RKO (cell line): ENCODE measurements at places on chromosomes 4 and X.

DNA sequence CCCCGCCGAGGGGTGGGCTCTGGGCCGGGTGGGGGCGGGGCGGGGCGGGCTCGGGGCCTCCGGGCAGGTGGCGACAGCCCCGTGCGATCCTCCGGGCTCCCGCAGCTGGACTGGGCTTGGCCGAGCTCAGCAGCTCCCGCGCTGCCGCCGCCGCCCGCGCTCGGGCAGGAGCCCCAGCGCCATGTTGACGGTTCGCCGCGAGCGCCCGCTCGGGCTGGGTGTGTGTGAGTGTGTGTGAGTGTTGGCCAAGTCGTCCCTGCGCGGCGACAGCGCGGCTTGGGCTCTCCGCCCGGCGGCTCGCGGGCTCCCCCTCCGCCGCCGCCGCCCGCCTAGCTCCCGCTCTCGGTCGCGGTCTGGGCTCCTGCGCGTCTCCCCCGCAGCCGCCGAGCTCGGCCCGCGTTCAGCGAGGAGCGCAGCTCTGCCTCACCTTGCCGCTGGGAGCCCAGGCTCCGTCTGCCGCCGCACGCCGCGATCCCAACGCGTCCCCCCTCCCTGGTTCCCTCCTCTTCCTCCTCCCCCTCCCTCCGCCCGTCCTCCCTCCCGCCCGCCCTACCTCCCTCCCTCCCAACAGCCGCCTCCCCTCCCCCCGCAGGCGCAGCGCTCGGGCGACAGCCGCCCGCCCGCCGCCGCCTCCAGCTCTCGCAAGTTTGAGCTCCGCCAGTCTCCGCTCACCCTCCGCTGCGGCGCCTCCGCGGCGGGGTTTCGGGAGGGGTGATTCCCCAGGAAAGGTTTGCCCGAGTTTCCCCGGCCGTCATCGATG is at the start of gene BCOR:
Gene BCOR (minus strand): TSS at position 455 of the 760 bp plus-strand sequence. CDS start 20,029 bp downstream, outside the sequence.
- DNase-seq: peak; percentile 69

DNA sequence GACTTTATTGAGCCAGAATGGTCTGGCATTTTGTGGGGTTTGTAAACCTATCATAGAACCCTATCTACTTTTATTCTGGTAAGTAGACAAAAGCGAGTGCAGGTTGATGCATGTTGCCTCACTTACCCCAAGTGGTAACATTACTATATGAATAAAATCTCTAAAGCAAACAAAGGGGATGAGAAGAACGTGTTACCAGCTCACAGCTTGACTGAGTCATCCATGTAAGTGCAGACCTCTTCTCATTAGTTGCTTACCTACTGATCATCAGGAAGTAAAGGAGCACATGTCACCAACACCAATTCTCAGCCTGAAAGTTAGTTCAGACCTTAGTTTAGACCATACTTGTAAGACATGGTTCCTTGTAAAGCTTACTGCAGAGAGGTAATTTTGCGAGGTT is 1328.3 kb downstream of the C4orf33 start:
- DNase-seq: peak; percentile 16

- DNase-seq: no peak
Observed at GRCh38 chrX:42484233-42484632, 293.7 kb downstream of the PPP1R2C start.

- no peak for DNase-seq
Observed at GRCh38 chr4:8694651-8695151, 102.1 kb downstream of the CPZ start.

GRCh38 chrX:149846789-149847188 is 34.2 kb upstream of the MAGEA8 start:
- no peak for DNase-seq

DNA sequence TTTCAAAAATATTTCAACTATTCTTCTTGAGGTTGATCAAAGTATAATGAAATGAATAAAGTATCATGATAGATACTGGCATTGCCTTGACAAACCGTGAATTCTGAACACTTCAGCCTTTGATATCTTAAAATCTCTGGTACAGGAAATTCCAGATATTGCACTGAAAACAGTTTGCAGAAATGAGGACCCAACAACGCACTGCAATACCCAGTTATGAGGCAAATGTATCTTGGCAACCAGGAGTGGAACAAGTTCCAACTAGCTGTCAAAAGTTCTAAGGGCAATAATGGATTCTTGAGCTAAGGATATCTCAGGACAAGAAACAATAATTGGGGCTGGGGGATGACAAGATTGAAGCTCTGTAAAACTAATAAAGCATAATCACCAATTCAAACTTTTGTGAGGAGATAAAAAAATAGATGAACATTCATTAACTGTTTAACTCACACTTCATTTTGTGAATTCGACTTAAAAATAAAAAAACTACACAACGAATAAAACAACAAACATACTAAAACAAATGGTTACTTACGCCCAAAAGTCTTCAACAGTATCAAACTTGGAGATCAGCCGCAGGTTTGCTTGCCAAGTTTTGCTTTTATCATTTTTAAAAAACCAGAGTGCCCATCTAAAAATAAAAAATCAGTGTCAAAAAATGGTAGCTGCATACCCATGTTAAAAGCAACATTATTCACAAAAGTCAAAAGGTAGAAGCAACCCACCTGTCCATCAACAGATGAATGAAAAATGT is 38.1 kb downstream of the EIF4E start:
- DNase-seq: no peak

GRCh38 chr4:138915756-138916155 is 99.8 kb upstream of the NOCT start:
- DNase-seq: no peak

- no peak for DNase-seq
Observed at GRCh38 chrX:12878536-12878935, 11.7 kb downstream of the TLR7 start.

DNA sequence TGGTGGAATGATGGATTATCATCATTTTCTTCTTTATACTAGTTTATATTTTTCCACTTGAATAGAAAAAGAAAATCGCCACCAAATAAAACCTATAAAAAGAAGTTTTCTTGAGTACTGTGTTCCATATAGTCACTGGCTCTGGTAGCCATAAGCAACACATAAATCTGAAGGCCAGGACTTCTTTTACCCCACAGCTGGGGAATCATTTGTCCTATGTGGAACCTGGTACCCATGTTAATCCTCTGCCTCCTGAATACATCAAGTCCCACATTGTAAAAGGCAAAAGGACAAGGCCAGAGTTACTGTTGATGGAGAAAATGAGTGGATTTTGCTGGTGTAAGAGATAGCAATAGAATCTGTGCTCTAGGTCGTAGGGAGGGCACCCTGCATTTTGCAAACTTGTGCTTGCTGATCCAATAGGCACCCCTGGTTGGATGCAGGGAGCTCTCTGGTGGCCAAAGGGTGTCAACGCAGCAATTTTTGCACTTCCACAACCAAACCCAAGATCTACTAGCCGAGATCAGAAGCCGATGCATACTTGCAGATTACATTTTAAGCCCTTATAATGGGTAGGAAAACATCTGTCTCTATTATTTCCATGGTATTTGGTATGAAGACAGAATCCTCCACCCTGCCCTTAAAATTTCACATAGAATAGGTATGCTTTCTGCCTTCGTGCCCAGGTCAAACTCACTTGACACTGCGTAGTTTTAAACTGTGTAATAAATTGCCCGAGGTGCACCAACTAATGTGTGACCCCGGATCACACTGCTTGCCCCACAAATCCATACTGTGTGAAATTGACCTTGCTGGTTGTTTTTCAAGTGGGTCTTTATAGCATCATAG is 146.2 kb upstream of the SCML1 start:
- peak; percentile 65 for DNase-seq

DNA sequence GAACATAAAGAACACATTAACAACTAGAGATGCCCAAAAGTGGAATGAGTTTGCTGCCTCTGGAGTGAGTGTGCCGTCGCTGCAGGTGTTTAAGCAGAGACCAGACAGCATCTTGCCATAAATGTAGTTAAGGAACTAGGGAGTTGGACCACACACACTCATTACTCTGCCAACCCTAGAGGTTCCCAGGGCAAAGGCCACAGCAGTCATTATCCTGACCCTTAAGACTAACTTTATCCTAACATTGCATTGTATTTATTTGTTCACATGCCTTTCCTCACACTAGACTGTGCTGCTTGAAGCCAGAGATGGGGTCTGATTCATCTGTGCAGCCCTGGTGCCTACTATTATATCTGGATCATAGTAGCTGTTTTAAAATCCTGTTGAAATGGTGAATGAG is 16.9 kb upstream of the PLA2G12A start:
- no peak for DNase-seq

DNA sequence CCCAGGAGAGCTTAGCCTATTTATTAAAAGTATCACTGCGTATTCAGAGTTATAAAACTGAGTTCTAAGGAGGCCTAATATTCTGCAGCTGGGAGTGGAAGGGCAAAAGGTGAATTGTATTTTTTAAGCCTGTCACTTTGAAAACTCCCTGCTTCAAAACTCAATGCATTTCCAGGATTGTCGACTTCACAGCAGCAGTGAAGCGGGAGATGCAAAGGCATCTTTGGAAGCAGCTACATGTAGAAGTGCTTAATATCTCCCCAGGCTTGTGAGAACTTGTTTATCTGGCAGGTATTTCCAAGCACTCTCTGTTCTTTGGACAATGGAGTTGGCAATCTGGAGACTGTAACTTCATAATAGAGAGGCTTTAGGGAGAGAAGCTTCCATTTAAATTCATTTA is 717.5 kb upstream of the SLIT2 start:
- no peak for DNase-seq

- DNase-seq: no peak
Observed at GRCh38 chr4:122050841-122051240, 99.0 kb upstream of the TRPC3 start.

- DNase-seq: no peak
Observed at GRCh38 chrX:154371789-154372300, 2.6 kb downstream of the FLNA start.

DNA sequence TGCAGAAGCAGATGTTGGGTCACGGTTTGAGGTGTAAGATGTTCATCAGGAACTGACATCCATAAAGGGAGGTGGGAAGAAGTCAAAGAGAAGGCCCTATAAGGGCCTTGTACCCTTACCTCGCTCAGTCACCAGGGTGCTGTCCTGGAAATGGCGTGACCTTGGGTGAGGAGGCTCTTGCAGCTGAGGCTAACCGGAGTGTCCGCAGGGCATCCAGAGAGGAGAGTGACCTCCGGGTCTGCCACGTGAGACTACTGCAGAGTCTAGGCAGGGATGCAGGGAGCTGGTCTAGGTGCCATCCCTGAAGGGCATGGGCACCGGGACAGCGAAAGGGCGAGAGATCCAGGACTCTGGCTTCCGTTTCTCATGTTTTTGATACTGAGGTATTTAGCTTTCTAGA is 28.7 kb upstream of the IRAK1 start:
- DNase-seq: no peak

GRCh38 chr4:62133977-62134376 is 933.9 kb downstream of the ADGRL3 start:
- DNase-seq: no peak

DNA sequence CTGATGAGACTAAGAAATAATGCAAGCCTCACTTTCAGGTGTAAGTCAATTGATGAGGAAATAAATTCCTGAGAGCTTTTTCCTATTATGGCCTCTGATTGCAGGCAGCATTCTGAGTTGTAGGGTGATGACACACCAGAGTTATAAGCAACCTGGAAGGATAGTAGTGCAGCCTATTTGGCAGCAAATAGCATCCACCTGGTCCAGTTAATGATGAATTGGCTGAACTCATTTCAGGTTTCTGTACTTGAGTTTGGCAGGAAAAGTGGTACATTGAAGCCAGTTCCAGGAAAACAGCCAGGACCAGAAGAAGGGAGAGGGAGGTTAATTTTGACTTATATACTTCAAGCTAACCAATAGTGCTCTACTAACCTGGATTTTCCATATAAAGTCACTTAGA is 316.8 kb downstream of the NAF1 start:
- DNase-seq: no peak

DNA sequence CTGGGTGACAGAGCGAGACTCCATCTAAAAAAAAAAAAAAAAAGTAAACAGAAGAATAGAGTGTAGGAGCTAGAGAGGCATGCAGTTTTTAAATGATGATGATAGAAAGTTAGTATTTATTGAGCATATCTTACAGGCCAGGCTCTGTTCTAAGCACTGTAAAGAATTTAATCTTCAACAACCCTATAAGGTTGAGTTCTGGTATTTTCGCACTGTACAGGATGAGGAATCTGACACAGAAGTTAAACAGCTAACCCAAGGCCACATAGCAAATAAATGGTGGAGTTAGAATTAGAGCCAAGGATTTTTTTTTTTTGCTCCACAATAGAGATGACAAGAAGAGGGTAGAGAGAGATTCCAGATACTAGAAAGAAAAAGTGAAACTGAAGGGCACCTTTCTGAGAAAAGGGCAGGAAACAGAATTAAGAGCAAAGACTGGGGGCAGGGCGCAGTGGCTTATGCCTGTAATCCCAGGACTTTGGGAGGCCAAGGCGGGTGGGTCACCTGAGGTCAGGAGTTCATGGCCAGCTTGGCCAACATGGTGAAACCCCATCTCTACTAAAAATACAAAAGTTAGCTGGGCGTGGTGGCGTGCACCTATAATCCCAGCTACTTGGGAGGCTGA is 56.1 kb downstream of the KLHL5 start:
- no peak for DNase-seq

- DNase-seq: no peak
Observed at GRCh38 chr4:127179256-127180087, 453.3 kb upstream of the INTU start.

GRCh38 chrX:123859409-123859845 is 426 bp upstream of the XIAP start:
- no peak for DNase-seq

GRCh38 chrX:150352114-150352513 is 11.0 kb upstream of the MAMLD1 start:
- peak; percentile 19 for DNase-seq

- DNase-seq: peak; percentile 80
Observed at GRCh38 chrX:41491267-41492004, 44.3 kb downstream of the NYX start.

DNA sequence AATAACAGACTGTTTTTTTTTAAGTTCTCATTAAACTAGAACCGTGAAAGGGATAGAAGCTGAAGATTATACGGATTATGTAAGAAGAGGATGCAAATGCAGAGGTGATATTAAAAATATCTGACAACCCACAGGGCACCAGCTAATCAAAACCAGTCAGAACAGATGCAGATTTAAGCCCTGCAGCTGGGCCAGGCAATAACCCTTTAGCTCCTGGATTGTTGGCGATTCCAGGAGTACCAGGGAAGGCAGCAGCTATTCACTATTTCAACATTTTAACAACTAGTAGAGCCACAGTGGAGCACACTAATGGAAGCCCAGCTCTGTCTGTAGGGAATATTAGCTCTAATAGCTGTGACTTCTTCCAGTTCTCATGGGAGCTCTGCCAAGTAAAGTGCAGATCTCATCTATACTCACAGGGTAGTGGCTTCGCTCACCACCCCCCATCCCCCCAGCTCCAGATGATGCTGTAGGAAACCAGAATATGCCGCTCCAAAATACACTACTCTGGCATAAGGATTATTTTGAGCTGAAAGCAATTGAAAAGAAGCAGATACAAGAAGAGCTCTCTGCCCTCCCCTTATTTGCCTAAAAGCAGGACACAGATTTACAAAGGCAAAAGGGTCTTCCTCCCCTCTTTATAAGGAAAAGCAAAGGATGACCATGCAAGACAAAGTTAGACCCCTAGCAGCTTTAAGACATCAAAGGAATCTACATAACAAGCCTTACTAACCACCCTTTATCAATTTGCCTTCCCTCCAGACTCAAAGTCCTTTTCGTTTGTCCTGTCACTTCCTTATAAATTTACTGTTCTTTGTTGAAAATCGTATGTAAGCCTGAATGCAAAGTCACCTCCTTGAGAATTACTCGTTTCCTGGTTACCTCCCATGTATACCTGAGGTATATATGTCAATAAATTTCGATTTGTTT is 13.7 kb downstream of the SCD5 start:
- DNase-seq: no peak

GRCh38 chrX:37976153-37976552 is 30.2 kb upstream of the SYTL5 start:
- DNase-seq: no peak

- no peak for DNase-seq
Observed at GRCh38 chr4:186920483-186920882, 196.8 kb upstream of the FAT1 start.
